Left ventricle myocardium inferior (tissue), 1 donor: ENCODE measurements at places on chromosomes 6 and 20.
A peak's percentile ranks its signal among the peaks of the same experiment; 100 is the strongest.

DNA sequence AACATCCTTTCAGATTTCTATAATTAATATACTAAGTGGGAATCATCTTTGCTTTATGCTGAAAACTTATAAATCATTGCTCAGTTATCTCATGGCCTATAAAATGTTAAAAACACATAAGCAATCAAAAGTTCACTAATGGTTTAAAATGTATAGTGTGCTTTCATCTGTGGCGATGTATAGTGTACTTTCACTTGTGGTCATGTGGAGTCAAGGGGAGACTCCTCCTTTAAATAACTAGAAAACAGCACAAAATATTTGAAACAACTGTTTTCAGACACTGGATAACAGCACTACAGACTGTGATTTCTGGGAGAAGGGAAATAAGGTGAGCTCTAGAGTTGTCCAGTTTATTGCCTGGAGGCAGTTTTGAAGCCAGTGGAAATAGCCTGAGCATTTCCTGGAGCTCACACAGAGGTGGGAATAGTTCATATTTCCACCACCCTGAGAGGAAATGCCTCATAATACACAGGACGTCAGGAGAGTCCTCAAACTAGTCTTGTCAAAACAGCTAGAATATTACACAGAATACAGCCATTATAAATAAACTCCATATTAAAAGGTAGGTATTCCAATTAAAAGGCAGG is 89.4 kb downstream of the CEP162 start:
- DNase-seq, result no peak

- DNase-seq, result no peak
These were observed 1042.2 kb downstream of the EPHA7 start for GRCh38 chr6:92377137-92377536.

GRCh38 chr20:63735859-63736718 is at the start of gene LIME1:
TSS of gene LIME1 (plus strand) at chr20:63736664. CDS start at chr20:63737550, 886 bp downstream.
- no peak for DNase-seq

DNA sequence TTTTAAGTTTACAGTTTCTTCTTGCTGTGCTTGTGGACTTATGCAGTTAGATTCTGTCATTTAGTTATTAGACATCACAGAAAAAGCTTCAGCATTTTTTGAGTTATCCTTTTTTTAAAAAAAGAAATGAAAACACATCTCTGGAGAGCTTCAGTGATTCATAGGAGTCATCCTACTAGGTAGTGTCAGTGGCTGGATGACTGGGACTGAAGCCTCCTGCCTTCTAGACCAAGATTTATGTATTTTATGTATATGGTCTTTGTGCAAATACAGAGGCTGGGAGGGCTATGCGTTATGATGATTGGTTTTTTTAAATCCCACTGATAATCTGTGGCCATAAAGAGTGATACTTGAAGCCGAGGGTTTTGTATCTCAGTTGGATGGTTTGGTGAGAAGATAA is 125.9 kb upstream of the JAG1 start:
- DNase-seq, result no peak

DNA sequence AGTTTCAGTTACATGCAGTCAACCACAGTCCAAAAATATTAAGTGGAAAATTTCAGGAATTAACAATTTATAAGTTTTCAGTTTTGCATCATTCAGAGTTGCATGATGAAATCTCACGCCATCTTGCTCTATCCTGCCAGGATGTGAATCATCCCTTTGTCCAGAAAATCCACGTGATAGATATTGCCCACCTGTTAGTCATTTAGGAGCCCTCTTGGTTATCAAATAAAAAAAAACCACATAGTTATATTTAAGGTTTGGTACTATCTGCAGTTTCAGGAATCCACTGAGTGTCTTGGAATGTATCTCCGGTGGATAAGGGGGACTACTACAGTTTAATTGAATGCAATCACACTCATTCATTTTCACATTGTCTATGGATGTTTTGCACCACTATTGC is 1249.0 kb upstream of the CITED2 start:
- DNase-seq, result no peak

GRCh38 chr6:105005451-105005850 is 48.5 kb downstream of the LIN28B start:
- no peak for DNase-seq

GRCh38 chr20:62736407-62737071 is 27.9 kb downstream of the NTSR1 start:
- DNase-seq, result peak; percentile 0

DNA sequence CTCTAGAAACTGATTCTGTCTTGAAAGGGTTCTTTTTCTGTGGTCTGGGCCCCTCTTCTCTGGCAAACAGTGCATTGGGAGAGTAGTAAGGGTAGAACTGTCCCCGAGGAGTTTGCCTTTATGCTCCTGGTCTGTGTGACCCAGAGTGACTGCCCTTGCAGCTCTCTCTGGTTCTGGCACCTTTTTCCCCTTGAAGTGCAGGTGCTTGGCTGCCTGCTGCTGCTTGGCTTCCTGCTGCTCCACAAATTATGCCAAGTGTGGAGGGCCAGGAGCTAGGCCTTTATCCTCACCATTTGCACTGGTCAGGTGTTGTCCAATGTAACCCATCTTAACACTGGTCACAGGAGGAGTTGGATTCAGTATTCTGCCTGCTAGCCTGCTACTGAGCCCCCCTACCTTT is 11.2 kb downstream of the KIZ start:
- no peak for DNase-seq

- DNase-seq, result no peak
These were observed 273.9 kb upstream of the RNF217 start for GRCh38 chr6:124688369-124688768.

GRCh38 chr6:167268683-167269280 is 22.3 kb upstream of the UNC93A start:
- no peak for DNase-seq

GRCh38 chr20:45329497-45330319 is 18.5 kb downstream of the SDC4 start:
- DNase-seq, result no peak

- DNase-seq, result no peak
These were observed 259.4 kb downstream of the GJA1 start for GRCh38 chr6:121694801-121695251.

- no peak for DNase-seq
These were observed 4.5 kb upstream of the EYS start for GRCh38 chr6:65711531-65711930.

GRCh38 chr6:28600245-28600644 is 74.6 kb downstream of the GPX5 start:
- DNase-seq, result no peak

DNA sequence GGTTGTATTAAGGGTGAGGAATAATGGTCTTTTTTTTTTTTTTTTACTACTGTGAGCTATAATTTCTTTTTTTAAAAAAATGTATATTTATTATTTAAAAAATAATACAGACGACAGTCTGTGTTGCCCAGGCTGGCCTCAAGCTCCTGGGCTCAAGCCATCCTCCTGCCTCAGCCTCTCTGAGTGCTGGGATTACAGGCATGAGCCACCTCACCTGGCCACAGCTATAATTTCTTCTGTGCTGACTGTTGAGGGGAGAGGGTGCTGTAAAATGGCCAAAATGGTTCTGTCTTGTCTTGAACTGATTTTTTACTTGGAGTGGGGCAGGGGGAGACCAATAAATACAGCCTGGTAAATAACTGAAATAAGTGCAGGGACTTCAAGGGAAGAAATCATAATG is 3.6 kb downstream of the SRSF3 start:
- DNase-seq, result no peak

DNA sequence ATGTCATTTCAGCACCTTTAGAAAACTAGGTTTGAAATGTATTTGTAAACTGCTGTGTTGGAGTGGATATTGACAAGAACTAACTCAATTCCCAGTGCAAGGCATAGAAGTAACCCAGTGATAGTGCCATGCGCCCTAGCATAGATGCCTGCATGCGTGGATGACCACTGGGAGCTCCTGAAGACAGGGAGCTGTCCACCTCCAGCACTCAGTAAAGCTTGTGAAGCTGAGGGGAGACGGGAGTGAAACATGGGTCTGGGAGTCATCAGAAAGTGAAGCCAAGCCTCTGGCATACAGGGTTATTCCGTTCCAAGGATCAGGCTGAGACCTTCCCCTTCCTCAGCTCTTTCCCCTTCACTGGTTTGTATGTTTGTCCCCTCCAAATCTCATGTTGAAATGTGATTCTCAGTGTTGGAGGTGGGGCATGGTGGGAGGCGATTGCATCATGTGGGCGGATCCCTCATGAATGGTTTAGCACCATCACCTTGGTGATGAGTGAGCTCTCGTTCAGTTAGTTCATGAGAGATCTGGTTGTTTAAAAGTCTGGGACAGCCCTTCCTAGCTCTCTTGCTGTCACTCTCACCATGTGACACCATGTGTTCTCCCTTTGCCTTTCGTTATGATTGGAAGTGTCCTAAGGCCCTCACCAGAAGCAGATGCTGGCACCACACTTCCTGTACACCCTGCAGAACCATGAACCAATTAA is 146.5 kb upstream of the FERMT1 start:
- DNase-seq, result no peak

DNA sequence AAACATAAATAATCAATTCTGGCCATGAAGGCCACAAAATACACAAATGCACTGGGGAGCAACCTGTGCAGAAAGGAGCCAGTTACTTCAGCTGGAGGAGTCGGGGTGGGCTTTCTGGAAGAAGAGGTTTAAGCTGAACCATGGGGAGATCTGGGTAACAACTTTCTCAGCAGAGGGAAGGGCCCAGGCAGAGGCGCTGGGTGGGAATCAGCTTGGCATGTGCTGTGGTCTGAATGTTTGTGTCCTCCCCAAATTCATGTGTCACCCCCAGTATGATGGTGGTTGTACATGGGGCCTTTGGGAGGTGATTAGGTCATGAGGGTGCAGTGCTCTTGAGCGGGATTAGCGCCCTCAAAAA is 107.9 kb downstream of the SYCP2 start:
- DNase-seq, result no peak

DNA sequence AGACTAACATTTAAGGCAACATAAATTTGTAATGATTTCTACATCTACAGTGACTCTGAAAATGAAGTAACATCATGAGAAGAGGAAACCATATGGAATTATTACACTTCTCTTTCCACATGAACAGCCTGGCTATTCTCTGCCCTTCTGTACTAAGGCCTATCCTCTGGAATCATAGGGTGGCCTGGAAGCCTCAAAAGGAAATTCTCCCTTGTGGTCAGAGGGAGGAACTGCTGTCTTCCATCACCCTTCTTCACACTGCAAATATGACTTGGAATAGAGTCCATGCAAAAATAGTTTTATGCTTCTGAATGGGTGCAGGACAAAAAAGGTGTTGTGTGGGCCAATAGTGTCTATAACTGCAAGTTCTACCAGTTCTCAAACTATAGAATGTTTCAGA is 44.6 kb upstream of the SH3BGRL2 start:
- DNase-seq, result no peak

- DNase-seq, result no peak
These were observed 77.1 kb downstream of the JARID2 start for GRCh38 chr6:15322781-15323536.

DNA sequence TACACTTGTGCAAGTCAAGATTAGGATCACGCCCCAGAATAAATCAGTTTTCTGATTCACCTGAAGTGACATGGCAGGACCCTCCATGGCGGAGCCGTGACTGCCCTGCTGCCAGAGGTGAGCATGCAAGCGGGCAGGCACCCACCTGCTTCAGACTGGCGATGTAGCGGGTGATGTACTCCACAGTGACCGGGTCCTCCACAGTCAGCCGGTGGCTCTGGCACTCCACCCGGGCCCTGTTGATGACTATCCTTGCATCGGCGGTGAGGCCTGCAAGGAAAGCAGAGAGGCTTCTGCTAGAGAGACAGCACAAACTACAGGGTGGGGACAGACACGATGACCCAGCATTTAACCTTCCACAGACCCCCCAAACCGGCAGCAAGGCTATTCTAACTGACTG is 3.6 kb downstream of the PSMA7 start:
- DNase-seq, result no peak

DNA sequence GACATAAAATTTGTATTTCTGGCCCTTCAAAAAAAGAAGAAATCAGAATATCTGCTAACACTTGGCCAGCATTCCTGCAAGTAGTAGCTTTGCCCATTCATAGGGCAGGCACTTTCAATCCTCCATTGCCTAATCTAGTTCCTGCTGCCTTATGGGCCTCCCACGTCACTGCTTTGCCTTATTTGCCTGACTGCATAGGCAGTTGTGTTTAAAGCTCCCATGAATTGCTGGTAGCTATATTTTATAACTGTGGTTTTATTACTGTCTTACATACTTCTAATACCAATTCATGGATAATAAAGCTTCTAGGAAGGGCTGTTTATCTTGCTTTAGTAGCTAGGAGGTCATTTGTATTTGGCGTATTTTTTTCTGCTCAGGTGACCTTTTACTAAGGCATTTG is 7.7 kb upstream of the SLC35A1 start:
- DNase-seq, result no peak

DNA sequence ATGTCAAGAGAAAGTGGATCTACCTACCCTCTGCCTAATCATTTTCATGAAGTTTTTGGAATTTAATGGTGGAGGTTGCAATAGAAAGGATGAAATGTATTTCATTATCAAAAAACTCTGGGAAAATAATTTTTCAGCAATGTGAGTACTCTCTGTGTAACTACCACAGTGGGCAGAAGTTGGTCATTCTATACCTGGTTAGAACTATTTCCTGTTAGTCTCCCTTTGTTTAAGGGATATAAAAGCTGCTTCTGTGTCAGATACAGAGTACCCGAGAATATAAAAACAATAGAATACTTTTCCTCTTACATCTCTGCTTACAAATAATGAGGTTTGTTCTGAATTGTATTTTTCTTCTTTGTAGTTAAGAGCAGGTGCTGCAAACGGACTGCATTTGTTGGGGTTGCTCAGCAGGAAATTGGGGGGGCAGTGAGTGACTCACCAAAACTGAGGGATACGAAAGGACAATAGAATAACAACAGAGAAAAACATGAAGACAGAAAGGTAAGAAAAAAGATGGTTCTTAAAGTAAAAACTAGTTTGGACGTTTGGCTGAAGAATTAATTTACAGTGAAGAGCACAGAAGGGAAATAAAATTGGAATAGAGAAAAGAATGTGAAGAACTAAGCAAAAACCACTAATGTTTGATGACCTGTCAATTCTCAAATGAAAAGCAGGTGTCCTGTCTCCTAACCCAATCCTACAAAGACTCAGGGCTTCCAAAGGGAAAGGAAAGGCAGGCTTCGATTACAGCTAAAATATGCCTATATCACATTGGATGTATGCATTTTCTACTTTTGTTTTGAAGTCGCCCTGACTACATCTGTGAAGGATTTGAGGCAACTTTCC is 703.1 kb downstream of the RFPL4B start:
- no peak for DNase-seq

DNA sequence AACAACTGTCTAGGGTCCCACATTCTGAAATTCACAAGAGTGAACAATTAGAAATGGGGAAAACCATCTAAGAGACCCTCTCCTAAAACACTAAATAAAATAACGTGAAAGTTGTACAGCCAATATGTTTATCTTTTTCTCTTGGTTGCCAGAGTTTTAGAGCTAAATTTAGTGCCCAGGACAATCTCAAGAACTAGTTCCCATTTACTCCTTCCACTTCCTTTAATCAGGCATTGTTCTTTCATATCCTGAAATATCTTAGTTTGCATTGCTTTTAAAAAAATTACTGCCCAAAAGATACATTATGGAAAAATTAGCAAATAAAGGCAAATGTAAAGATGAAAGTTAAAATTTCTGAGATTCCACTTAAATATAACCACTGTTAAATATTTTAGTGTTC is 33.1 kb upstream of the UBR2 start:
- DNase-seq, result no peak
